Adipocyte (in vitro differentiated cells): ENCODE measurements at places on chromosomes 7 and 10.
A peak's percentile ranks its signal among the peaks of the same experiment; 100 is the strongest.

GRCh38 chr7:157900011-157900410 lies 563.2 kb downstream of the DNAJB6 start:
- DNase-seq: no peak

- no peak for DNase-seq
These were observed 36.7 kb upstream of the CRTAC1 start for GRCh38 chr10:98067165-98067564.

DNA sequence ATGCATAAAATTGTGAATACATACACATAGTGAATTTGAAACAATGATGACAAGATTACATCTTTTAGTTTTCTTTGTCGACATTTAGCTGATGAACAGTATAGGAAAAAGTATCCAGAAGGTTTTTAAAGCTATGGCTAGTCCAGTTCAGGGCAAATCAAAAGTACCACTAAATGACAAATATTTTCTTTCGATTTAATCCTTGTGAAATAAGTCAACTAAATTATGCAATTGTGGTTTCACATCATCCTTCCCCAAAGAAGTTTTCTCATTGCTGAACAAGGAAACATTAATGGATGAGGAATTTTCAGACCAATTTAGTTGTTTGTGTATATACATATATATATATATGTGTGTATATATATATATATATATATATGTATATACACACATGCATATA lies 774.0 kb downstream of the DNAJB9 start:
- peak; percentile 5 for DNase-seq

- DNase-seq: no peak
These were observed 2.3 kb downstream of the CABCOCO1 start for GRCh38 chr10:61664985-61665384.

DNA sequence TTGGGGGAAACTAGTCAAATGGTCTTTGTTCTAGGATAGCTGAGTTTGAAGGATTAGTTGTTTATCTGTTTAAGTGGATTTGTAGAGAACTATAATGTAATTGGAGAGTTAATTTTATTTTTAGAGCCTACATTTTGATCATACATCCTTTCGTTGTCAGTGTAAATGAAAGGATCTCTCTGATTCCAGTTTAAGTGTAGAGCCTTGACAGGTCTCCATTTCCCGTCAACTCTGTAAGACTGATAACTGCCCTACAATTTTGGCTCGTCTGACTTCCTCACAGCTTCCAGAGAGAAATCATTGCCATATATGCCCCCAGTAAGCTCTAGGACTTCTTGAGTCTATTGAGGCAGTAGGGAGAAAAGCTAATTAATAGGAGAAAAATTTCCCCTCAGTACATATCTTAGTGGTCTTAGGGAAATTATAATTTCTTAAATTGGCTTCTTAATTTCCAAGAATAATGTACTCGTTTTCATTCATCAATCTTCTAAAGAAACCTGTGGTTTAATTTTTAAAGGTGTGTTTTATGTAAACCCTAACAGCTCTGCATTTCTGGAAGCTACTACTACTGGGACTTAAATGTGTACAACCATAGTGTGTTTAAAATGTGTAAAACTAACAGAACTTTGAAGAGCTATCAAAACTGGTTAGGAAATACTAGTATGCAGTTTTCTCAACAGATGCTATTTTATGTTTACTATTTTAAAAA lies 3.8 kb downstream of the KMT2E start:
- DNase-seq: no peak

- peak; percentile 74 for DNase-seq
These were observed 475.6 kb upstream of the KLF6 start for GRCh38 chr10:4260483-4261124.
